ENCODE measurements at places on chromosomes 5 and 9.

DNA sequence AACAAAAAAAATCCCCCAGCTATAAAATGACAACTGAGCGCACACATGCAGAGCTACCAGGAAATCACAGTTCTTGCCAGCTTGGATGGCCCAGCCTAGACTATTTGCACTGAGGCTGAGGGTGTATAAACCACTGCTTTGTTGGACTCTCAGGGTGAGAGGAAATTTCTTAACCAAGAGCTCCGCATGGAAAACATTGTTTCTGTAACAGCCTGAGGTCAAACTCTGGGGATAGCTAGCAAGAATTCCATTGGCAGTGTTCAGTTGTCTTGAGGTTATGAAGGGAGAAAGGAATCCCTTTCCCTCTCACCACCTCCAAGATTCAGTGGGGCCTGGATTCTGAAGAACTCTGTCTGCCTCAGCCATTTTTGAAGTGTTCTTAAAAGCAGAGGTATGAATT is 360.0 kb downstream of the OSTF1 start:
- no peak for DNase-seq

- DNase-seq: no peak
Measured at GRCh38 chr9:76401580-76402354, 7.5 kb upstream of the RFK start.

DNA sequence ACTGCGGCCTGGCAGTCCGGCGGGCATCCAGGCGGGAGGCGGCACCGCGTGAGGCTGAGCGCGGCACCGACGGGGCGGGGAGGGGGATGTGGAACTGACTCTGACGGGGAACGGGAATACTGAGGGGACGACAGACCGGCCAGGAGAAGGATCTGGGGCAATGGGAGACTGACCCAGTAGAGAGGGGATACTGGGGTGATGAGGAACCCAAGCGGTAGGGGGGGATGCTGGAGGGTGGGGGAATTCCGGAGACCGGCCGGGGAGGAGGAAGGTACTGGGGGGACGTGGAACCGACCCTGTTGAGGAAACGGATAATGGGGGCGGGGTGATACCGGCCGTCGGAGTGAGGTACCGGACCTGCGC is 423 bp downstream of the IPPK start:
- no peak for DNase-seq

GRCh38 chr9:556675-557074 is 284.8 kb upstream of the DMRT1 start:
- no peak for DNase-seq

GRCh38 chr5:135088911-135089310 is 54.9 kb upstream of the PITX1 start:
- DNase-seq: no peak

- no peak for DNase-seq
Measured at GRCh38 chr5:135309391-135310327, 89.4 kb downstream of the MACROH2A1 start.

- DNase-seq: no peak
Measured at GRCh38 chr9:126636983-126637798, 23.5 kb downstream of the LMX1B start.

Data from NCI-H1048 (cell line).